ENCODE measurements at places on chromosomes 3 and 15.

- no peak for DNase-seq
These were observed 1.3 kb downstream of the FAM43A start for GRCh38 chr3:194686816-194687637.

DNA sequence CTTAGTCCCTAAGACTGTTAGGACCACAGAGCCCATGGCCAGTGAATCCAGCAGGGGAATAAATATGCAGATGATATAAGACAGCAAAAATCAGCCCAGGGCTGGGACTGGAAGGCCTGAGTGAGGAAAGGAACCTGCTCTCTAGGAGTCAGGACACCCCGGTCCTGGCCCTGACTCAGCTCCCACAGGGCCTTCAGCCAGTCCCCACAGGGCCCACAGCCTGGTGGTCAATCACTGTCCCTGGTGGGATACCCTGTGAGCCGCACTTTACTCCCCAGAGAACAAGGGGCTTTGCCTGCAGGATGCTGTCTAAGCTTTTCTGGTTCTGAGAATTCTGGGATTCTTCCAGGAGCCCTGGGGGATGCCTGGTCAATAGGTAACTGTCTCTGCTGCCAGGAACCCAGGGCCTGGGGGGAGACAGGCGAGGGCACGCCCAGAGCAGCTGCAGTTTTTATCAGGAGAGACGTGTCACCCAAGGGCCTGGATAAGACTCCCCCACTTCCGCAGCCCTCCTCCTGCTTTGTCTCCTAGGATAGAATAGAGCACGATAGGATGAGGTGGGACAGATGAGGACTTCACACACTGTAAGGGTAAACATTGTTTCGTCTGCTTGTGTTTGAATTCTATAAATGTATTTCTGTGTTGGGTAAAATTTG lies 49.5 kb upstream of the MCF2L2 start:
- no peak for DNase-seq

- DNase-seq, result no peak
These were observed 91.4 kb upstream of the TNFSF10 start for GRCh38 chr3:172614340-172615274.

DNA sequence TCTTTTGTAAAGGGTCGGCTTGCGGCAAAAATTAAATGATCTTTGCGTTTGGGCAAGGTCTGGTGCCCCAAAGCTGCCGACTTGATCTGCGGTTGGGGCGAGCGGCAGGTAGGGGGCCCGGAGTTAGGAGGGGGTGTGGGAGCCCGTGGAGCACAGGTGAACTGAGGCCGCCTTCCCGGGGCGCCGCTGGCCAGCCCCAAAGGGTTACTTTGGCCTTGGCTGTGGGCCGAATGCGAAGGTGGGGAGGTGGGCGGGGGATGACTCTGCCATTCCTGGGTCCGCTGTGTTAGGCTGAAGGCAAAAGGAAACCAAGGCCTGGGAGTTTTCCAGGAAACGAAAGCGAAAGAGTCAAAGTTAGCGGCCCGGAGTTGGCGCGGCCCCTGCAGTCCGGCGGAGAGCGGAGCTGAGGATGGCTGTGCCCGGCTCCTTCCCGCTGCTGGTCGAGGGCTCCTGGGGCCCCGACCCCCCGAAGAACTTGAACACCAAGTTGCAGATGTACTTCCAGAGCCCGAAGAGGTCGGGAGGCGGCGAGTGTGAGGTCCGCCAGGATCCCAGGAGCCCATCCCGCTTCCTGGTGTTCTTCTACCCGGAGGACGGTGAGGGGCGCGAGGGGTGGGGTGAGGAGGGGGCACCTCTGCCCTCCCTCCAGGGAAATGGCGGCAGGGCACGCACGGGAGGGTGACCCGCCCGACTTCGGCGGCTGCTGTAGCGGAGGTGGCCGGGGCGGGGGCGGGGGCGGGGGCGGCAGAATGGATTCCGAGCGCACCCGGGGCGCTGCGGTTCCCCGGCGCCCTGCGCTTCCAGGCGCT lies at the start of gene PARP14:
TSS of gene PARP14 (plus strand) at position 365 of the 809 bp plus-strand sequence. CDS start at position 410, 45 bp downstream.
- DNase-seq, result peak; percentile 75

DNA sequence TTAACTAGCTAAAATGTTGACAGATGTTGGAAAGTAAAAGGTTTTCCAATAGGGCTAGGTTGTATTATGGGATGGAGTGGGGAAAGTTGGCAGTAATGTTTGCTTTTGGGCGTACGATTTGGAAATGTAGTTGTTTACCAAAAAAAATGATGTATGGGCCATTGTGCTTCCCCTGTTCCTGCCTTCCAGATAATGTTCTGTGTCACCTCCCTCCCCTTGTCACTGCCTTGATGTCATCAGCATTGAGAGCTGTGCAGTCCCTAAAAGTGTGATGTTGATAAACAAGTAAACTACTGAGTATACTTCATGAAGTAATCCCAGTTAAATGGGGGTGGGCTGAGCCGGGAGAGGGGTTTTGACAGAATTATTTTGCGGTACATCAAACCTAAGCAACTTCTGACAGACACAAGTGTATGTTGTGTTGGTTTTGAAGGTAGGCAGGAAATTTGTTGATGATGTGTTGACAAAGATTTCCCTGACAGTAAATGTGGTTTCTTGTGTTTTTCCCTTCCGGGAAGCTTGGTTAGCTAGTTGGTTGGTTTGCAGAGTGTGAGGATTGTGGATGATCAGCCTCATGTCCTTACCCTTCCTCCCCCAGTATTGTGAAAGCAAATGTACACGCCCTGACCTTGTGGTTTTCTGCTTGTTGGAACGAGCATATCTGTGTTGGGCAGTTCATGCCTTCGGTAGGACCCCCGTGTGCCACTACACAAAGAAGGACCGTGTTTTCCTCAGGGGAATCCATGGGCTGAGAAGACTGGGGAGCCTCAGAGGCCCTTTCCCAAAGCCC lies 87.3 kb downstream of the PGPEP1L start:
- no peak for DNase-seq

GRCh38 chr3:122356402-122356801 lies 26.6 kb downstream of the MIX23 start:
- no peak for DNase-seq

DNA sequence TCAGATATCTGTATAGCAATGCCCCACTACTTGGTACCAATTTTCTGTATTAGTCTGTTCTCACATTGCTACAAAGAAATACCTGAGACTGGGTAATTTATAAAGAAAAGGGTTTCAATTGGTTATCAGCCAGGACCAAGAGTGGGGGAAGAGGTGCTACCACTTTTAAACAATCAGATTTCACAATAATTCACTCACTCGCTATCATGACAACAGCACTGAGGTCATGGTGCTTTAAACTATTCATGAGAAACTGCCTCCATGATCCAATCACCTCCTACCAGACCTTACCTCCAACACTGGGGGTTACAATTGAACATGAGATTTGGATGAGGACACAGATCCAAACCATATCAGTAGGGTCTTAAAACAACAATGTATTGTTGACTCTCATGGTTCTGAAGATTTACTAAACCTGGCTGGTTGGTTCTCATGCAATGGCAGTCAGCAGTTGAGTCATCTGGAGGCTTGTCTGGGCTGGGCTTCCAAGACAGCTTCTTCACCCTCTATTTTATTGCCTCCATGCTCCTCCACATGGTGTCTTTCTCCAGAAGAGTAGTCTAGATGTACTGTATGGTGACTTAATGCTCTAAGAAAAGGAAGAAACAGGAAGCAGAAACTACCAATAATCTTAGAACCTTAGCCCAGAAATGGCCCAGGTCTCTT lies 21.2 kb upstream of the TM4SF4 start:
- DNase-seq, result no peak

DNA sequence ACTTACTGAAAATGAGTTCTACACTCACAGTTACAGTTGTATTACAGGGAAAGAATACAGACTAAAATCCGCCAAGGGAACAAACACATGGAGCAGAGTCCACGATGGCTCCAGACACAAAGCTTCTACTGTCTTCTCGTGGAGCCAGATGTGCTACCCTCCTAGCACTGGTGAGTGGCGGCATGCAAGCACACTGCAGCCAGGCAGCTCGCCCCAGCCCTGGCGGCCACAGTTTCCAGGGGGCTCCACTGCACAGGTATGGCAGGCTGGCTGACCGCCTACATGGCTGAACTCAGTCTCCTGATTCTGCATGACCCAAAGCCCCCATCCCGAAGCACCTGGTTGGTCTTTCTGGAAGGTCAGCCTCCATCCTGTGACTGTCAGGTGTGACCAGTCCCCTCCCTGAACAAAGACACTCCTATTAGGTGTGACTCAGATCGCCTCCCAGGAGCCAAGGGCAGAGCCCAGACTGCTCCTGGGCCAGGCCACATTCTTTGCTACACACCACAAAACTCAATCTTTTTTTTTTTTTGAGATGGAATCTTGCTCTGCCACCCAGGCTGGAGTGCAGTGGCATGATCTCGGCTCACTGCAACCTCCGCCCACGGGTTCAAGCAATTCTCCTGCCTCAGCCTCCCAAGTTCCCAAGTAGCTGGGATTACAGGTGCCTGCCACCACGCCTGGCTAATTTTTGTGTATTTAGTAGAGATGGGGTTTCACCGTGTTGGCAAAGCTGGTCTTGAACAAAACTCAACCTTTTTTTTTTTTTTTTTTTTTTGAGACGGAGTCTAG lies 51.5 kb downstream of the CFAP92 start:
- DNase-seq, result no peak

- no peak for DNase-seq
These were observed 10.5 kb downstream of the MRPL46 start for GRCh38 chr15:88456733-88457132.

GRCh38 chr3:114858329-114858728 lies 288.8 kb downstream of the ZBTB20 start:
- no peak for DNase-seq
